ENCODE measurements at places on chromosomes 12 and 14.

DNA sequence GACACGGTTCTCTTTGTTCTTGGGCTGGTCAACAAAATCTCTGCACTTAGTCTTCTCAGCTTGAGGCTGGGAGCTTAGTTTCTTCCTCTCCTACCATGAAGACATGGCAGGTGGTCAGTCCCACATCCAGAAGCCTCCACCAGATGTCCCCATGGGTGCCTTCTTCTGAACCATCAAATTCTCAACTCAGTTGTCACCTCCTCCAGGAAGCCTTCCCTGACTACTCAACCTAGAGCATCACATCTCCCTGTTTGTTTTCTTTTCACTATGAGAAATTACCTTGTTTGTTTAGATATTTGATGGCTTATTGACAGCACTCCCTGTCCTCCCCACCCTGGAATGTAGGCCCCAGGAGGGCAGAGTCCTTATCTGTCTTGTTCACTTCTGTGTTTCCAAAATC is 84.4 kb downstream of the TBX5 start:
- DNase-seq = no peak

DNA sequence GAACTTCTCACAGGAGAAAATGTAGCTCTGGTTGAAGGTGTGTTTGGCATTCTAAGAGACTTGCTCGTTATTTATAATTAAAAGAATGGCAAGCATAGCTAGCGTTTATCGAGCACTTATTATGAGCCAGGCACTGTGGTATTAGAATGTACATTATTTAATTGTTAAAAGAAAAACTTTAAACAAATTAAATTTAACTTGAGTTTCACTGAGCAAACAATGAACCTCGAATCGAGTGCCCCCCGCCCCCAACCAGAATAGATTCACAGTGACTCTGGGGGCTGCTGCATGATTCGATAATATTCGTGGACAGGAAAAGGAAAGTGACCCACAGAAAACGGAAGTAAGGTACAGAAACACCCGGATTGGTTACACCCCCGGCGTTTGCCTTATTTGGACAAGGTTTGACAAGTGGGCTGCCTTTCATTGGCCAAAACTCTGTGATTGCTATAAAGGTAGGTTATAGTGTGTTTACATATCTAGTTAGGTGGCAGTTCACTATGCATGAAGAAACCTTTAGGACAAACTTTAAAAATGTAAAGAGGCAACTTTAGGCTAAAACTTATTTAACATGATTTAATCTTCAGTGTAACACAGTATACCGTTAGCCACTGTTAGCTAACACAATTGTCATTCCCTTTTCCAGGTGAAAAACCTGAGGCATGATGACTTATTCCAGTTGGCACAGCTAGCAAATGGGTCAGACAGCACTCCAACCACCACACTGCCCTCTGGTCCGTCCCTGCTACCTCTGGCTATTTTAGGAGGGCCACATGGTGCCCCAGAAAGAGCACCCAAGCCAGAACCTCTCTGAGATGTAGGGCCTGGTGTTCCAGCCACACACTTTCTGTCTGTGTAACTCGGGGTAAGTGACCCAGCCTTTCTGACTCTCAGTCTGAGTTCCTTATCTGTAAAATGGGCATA is 7.1 kb downstream of the SCNN1A start:
- DNase-seq = no peak

- DNase-seq = no peak
Measured at GRCh38 chr14:37062191-37062803, 110.1 kb downstream of the SLC25A21 start.

DNA sequence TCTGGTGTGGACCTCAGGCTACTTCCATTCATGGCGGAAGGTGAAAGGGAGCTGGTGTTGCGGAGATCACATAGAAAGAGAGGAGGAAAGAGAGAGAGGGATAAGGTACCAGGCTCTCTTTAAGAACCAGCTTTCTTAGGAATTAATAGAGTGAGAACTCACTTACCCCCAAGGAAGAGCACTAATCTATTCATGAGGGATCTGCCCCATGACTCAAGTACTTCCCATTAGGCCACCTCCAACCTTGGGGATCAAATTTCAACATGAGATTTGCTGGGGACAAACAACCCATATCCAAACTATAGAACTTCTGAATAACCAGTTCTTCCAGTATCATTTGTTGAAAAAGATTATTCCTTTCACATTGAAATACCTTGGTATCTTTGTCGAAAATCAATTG is 34.0 kb upstream of the C2CD5 start:
- DNase-seq = no peak

GRCh38 chr12:99334285-99335056 is 313.1 kb upstream of the GARIN6 start:
- DNase-seq = no peak

GRCh38 chr12:93018610-93019009 is 89.5 kb upstream of the EEA1 start:
- no peak for DNase-seq
